Stimulated activated naive CD4-positive, alpha-beta T cell treated with Interleukin-2 at 50 U/mL for 16 hours (primary cell): ENCODE measurements at places on chromosomes 2 and 18.

GRCh38 chr2:70534183-70534836, 19.3 kb downstream of the TGFA start:
- no peak for DNase-seq

- DNase-seq, result no peak
Observed at GRCh38 chr2:200026332-200027230, 71.2 kb downstream of the MAIP1 start.

- DNase-seq, result no peak
Observed at GRCh38 chr2:108194409-108195132, 45.2 kb upstream of the SULT1C3 start.

DNA sequence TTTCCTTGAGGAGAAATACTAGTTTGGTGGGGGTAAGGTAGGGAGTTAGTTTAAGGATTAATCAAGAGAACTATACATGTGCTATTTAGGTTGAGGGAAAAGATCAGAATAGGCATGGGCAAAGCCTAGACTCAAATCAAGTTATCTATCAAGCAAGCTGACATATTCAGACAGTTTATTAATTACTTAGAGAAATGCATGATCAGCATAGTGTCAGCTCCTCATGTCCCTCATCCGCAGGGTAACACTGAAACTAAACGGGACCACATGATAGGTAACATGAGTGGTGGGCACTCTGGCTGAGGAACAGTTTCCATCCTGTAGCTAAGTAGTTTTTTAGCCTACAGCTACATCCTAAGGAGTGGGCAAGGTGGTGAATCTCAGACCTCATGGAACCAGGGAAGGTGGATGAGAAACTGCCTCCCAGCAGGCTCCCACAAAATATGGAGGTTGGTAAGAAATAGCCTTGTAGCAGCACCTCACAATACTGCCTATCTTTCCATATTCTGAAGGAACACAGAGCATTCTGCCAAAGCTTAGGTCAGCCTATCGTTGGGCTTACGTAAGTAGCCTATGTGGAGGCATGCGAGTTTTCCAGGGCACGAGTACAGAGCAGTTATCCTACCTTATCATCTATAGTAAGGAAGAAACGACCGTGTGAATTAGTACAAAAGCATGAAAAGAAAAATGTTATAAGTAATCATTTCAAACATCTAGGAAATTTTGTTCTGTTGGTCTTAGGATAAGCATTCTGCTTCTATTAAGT, 18.4 kb downstream of the ZC3H6 start:
- DNase-seq, result no peak

DNA sequence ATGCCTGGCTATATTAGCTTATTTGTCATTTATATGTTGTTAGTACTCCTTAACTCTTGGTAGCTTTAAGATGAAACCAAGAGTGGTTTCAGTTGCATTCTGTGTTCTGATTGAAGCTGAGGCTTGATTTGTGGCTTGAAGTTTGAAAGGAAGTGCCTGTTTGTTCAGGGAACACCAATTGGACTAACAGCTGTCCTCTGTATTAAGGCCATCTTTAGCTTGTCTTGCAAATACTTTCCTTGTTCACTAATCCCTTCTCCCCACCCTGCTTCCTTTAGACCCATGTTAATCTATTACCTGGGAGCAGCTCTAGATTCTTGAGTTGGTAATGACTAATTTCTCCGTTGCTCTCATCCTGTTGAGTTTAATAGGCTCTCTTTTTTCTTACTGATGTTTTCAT, 13.4 kb downstream of the ITGA6 start:
- no peak for DNase-seq

GRCh38 chr2:166181813-166182154, 54.0 kb upstream of the SCN1A start:
- no peak for DNase-seq

DNA sequence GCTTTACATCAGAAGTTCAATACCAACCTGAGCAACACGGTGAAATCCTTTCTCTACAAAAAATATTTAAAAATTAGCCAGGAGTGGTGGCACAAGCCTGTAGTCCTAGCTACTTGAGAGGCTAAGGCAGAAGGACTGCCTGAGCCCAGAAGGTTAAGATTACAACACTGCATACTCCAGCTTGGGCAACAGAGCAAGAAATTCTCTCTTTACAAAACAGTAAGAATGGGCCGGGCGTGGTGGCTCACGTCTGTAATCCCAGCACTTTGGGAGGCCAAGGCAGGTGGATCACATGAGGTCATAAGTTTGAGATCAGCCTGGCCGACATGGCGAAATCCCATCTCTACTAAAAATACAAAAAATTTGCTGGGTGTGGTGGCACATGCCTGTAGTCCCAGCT, 113.2 kb downstream of the USP34 start:
- DNase-seq, result no peak

- no peak for DNase-seq
Observed at GRCh38 chr2:233680361-233681045, 1.2 kb upstream of the UGT1A7 start.
